ENCODE measurements at places on chromosomes 16 and 17.

- DNase-seq = no peak
Measured at GRCh38 chr17:33944412-33944811, 310.7 kb upstream of the CCL2 start.

DNA sequence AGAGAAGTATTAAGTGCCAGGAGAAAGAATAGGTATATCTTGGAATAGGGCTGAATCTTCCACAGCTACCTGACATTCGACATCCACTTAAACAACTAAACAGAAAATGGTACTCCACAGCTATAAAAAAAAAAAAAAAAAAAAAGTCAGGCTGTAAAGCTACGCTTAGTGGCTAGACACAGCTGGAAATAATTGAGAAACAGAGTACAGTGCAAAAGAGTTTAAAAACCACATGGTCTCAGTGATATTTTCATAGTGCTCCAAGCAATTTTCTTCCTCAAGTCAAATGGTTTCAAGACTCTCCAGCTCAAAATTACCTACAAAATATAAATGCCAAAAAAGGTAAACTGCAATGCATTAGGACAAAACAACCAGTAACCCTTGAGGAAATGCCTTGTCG lies 607.1 kb downstream of the KCNJ2 start:
- DNase-seq = no peak

DNA sequence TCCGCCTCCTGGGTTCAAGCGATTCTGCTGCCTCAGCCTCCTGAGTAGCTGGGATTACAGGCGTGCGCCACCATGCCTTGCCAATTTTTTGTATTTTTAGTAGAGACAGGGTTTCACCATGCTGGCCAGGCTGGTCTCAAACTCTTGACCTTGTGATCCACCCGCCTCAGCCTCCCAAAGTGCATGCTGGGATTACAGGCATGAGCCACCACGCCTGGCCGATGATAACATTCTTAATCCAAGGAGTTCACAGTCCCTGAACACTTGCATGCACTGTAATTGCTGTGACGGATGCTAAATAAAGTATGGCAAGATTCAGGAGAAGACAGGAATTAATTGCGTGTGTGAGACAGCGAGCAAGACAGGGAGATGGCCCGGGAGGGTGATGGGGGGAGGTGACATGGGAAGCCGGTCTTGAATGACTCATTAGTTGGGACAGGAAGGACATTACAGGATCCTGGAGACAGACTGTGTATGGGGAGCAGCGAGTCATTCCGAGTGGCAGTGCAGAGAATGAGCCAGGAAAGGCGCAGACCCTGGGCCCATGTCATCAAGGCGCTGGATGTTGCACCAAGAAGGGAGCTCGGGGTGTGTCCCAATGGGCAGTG lies 6.7 kb downstream of the ABCA3 start:
- DNase-seq = no peak

DNA sequence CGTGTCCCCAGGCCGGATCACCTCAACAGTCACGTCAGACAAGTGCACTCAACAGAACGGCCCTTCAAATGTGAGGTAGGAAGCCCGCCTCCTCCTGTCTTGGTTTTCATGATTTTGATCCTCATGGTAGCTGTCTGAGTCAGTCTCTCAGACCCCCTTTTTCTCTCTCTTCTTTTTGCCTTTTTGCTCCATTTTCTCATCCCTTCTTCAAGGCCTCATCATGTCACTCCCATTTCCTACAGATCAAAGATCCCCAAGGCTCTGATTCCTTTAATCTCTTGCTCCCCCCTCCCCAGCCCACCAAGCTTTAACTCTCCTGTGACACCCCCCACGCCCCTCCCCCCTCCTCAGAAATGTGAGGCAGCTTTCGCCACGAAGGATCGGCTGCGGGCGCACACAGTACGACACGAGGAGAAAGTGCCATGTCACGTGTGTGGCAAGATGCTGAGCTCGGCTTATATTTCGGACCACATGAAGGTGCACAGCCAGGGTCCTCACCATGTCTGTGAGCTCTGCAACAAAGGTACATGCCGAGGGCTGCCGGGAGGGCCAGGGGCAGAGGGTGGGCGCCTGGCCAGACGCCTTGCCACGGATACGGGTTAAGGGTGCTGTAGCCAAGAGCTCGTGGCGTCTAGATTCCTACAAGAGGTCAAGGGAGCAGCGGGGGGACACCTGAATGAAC lies 2.0 kb downstream of the MAZ start:
- no peak for DNase-seq

DNA sequence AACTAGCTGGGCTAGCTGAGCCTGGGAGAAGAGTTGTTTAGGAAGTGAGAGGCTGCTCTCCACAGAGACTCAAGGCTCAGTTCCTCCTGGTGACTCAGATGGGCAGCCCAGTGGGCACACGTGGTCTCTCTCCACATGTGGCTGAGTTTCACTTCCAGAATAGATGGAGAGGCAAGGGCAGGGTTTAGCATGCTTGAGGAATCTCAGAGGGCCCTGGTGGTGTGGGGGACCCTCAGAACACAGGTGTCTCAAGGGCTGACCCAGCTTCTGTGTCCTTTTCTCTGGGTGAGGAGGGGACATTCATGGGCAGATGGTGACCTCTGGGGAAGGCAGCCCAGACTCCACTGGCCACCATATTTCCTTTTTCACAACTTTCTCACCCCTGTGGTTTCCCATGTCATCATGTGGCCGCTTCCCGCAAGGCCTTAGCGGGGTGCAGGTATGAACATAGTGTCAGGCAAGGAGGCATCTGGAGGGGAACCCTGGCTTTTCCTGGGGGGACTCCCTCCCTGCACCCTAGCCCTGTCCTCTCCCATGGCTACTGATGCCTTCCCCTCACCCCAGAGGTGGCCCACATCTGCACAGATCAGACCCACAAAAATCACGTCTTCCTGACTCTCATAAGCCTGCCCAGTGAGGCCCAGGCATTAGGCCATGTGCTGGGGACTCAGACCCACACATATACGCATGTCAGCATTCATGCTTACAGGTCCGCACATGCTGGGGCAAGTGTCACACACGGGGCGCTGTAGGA lies 3.3 kb downstream of the GRN start:
- no peak for DNase-seq

GRCh38 chr16:11379420-11379819 lies 34.2 kb downstream of the RMI2 start:
- no peak for DNase-seq

DNA sequence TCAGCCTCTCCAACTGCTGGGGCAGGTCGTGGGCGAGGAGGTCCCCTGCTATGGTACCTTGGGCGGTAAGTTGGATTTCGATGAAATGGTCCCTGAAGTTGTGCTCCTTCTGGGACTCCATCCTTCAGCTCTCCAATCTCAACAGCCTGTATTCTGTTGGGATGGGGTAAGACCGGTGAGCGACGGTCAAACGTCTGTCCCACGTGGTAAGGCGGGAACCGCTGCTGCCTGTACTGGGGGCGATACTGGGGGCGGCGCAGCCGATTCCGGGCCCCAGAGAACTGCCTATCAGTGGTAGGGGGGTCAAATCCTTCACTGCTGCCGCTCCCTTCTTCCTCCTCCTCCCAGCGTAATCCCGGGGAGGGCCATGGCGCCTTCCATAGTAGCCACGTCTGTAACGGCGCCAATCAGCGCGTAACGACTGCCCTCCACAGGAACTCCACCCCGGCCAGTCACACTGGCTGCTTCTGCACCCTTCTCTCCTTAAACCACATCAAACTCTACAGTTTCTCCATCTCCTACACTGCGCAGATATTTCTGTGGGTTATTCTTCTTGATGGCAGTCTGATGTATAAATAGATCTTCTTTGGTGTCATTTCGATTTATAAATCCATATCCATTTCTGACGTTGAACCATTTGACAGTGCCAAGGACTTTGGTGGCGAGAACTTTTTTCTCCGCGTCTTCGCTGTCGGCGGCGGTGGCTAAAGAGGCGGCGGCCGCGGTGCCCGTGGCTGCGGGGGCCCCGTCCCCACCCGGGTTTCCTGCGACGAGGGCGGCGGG lies 41.1 kb downstream of the AHSP start:
- no peak for DNase-seq

DNA sequence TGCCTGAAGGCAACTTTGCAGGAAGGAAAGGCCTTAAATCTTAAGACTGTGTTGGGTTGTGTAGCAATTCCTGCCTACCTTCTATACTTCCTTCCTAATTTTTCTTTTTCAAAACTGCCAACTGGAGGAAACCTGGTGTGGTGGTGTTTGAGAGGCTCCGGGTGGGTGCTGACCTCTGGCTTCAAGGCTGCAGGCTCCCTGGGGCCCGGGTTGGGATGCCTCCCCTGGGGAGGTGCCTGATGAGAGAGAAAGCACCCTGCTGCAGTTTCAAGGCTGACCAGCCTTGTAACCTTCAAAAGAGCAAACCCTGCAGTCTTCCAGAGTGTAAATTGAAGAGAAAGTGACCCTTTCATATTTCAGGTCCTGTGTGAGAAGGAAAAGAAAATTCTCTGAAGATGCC lies 55.9 kb downstream of the MSI2 start:
- DNase-seq = no peak

DNA sequence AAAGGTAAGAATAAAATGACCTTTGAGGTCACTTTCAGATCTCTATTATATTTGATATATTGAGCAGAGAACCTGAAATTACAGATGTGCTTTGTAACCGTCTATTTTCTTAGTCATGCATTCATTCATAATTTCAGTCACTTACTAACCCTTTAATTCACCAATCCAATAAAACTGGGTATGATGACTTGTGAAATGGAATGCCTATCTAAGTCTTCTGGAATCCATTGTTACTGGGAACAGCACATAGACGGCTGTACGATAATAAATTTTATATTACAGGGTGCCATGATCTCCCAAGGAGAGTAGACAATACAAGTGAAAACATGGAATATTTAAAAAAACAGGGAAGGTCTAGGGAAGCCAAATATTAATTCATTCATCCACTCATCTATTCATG lies 22.9 kb downstream of the CDH11 start:
- no peak for DNase-seq

DNA sequence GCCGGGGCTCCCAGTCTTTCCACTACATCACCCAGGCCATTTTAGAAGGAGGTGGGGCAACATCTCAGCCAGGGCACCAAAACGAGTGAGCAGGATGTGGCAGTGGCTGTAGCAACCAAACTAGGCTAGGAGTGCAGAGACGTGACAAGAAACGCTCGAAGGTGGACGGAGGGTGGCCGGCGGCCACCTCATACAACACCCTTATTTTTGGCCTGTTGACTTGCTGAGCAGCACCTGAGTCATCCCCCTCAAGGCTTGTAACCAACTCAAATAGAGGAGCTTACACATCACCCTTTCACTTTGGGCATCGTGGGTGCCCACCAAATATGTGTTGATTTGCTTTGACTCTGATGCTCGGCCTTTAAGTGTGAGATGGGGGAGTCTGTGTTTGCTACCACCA lies 23.7 kb upstream of the SOX9 start:
- DNase-seq = no peak

DNA sequence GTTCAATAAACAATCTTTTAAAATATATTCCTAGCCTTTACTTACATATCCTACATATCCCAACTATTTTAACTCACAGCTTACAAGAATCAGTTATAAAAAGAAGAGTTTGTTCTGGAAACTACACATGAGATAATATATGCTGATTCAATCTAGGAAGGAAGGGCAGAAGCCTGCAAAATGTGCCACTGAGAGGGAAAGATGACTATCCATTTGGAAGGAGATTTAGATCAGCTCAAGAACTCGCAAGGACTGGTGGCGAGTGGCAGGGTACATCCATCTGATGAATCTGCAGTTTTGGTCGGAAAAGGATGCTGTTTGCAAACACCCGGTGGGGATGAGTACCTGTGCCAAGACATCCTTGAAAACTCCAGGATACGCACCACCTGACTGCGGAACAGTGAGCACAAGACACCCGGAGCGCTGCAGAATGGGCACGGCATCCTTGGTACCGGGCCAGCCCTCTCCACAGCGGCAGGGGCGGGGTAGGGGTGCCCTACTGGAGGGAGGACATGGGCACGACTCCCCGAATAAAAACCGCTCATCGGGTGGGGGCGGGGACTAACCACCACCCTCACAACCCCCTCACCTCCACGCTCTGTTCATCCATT lies 723 bp downstream of the TRIM37 start:
- DNase-seq = peak; percentile 53

- DNase-seq = no peak
Measured at GRCh38 chr16:51624080-51624775, 473.2 kb upstream of the SALL1 start.
